ENCODE measurements at places on chromosomes 1 and 21. TPM values are rescaled to one million over a fixed set of nuclear protein-coding genes. Genes with fewer than 3 reads are reported as not detected.

The PRKCZ gene
- total RNA-seq, result 47.2 TPM

The DNAJC28 gene
- total RNA-seq, result 3.8 TPM

The PHLDA3 gene
- total RNA-seq, result 1.9 TPM

The DISP1 gene
- total RNA-seq, result 9.2 TPM

The OR2L8 gene
- not detected for total RNA-seq

The CYP4A11 gene
- total RNA-seq, result not detected

The ABCD3 gene
- total RNA-seq, result 27.3 TPM

The SYT11 gene
- 6.3 TPM for total RNA-seq

The OR2L2 gene
- not detected for total RNA-seq

The FOXO6 gene
- total RNA-seq, result not detected

The ATF3 gene
- total RNA-seq, result 7.8 TPM

The SMPDL3B gene
- 3.9 TPM for total RNA-seq
